NCI-H1092 (cell line): ENCODE measurements at places on chromosomes 1 and 21.
A peak's percentile ranks its signal among the peaks of the same experiment; 100 is the strongest.

GRCh38 chr1:48246727-48247126, 24.2 kb downstream of the SLC5A9 start:
- DNase-seq: peak; percentile 6

GRCh38 chr1:205243350-205244191, 15.8 kb downstream of the TMCC2 start:
- DNase-seq: no peak

DNA sequence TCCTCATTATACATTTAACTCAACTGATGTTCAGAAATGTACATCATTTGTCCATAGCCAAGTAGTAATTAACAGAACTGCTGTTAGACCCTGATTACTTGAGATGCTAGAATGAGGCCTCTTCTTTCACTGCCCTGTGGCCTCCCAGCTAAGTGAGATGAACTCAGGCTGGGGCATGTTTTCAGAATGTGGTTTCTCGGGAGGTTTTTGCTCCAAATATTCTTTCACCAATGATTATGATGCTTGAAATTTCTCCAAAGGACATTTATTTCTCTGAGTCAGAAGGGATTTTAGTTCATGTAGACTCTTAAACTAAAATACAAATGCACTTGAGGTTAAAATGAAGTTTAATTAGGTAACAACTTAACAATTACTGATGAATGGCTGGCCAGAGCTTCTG, 34.6 kb upstream of the ADAMTS5 start:
- DNase-seq: no peak

- no peak for DNase-seq
Observed at GRCh38 chr1:201362906-201363305, 14.6 kb downstream of the TNNT2 start.

- DNase-seq: peak; percentile 37
Observed at GRCh38 chr1:7580923-7581753, 190.0 kb upstream of the VAMP3 start.

DNA sequence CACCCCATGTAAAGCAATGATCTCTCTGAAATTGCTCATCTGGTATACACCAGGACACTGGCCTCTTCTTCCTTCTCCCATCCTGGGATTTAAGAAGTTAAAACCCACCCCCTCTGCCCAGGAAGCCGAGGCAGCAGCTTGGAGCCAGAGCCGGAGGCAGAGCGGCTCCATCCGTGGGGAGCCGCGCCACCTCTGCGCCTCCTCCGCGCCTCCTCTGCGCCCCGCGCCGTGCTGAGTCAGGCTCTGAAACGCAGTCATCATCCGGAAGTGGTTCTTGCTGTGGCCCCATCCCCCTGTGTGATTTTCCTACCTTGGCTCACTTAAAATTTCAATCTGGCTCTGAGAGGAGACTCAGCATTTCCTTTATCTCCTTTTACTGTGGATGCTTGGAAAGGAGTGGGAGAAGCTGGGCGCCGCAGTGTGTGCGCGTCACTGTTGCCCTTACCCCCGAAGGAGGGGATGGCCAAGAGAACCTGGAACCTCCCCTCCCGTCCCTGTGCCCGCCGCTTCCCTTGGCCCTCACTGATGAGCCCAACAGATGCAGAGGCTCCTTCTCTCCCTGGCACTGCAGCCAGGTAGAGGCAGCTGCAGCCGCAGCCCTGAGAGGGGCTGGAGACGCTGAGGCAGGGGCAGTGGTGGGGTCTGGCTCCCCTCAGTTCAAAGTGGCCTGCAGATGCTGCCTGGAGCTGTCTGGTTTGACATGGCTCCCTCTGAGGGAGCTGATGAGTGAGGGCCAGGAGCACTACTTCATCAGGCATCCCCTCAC, 15.3 kb upstream of the NPHP4 start:
- DNase-seq: no peak

DNA sequence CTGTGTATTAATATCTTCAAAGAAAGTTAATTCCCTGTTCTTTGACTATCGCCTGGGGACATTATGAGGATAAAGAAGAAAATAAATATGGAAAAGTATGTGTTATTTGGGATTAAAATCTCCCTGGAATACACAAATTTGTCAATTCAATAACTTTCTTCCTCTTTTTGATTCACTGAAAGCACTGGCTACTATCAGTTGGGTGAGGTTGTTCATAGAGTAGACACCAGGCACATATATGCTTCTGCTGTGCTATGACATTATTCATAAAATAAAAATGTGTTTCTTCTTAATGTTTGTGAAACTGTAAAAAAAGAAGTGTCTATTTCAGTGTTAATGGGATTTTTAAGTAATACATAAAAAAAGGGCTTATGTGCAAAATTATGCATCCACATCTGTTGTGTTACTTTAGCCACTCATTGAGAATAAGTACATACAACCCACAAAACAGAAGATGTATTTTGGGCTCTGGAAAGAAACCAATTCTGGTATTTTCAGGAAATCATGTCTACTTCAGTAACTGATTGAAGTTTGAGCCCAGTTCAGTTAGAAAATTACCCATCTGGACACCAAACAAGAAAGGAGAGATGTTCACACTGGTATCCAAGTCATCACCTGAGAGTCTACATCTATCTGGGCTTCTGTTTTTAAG, 169.4 kb downstream of the GABPA start:
- no peak for DNase-seq
